ENCODE measurements at places on chromosomes 5 and 9.

GRCh38 chr5:69492923-69493395 is 369 bp downstream of the OCLN start:
- DNase-seq: no peak

GRCh38 chr5:69368458-69369339 is 621 bp downstream of the AK6 start:
- DNase-seq: no peak

GRCh38 chr5:52787600-52788504 is at the start of the genes ITGA1 and PELO:
ITGA1 (plus strand) TSS chr5:52787916; CDS start chr5:52788354, 438 bp downstream.
PELO (plus strand) TSS chr5:52787916; CDS start chr5:52800395, 12,479 bp downstream.
- peak; percentile 73 for DNase-seq

DNA sequence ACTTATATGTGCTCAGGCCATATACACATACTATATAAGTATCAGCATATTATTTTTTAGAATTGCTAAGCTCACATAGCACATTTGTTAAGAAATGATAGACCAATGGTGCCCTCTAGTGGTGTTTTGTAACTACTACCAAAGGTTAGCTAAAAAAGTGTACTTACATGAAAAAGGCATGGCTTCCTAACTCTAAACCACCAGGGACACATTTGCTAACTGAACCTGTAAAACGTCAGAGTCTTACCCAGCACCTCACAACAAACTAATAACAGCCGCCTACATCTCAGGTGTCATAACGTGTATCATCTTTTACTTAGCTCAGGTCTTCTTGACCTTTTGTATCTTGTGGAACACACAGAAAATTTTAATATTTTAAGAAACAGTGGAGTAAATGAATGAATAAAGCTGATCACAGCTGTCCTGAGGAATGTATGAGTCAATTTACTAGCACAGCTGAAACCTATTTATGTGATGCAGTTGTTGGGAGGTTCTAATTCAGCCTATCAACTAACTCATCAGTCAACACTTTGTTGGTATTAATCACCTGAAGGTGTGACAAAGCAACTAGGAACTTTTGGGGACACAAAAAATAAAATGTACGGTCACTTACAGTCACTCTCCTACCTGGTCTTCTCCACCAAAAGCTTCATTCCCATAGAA is 72.9 kb downstream of the BAAT start:
- no peak for DNase-seq

- DNase-seq: no peak
Measured at GRCh38 chr5:107118184-107119019, 552.3 kb downstream of the EFNA5 start.

- no peak for DNase-seq
Measured at GRCh38 chr5:136686192-136686872, 321.0 kb upstream of the TRPC7 start.
